ENCODE measurements at places on chromosomes 6 and 20.

DNA sequence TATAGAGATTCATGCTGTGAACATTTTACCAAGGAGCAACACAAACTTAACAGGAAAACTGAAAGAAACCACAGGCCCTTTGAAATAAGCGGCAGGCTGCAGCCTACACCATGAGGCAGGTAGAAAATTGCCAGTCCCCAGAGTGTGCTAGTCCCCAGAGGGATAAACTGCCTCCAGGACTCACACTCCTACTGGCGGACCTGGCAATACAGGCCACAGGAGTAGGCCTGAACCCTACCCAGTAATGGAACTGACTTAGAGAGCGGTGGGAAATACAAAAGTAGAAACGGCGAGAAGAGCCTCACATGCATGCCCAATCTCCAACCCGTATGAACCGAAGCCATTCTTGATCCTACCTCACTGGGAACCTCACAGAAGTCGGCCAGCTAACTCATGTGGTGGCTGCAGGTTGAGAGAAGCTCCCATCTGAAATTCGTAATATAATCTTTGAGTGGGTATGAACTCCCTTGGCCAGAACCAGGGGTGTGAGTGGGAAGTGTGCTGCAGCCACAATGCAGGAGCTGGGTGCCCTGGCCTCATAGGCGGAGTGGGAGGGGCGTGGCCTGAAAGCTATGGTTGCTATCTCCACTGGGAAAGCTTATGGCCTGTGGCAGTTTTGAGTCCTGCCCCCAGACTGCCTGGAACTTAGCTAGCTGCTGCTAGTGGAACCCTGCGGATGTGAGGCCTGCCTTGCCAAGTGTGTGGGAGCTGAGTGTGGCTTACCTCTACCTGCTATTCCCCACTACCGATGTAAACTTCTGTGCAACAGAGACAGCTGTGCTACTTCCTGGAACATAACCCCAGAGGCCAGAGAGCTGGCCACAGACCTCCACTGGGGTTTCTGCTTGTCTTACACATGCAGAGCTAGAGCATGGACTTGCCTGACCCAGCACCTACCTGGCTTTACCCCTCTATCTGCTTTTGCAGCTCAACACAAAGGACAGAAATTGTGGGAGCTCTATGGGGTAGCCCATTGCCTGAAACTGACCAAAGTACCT is 146.5 kb upstream of the COL21A1 start:
- DNase-seq: no peak

GRCh38 chr6:113855500-113856374 is 1.4 kb upstream of the MARCKS start:
- DNase-seq: peak; percentile 60

DNA sequence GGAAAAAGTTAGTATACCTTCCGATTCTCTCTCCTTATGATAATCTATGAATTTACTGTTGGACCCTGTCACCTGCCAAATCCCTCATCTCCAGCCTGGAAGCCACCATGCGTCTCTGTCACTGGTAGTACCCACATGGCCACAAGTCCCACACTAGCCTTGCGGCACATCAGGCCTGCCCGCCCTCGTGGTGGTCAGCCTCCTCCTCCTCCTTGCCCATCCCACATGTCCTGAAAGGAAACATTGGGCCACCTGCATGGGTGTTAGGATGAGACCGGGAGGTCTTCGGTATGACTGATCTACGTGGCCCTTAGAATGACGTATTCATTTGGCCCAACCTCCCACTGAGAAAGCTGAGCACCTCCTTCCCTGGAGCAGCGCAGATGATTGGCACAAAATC is 37.0 kb upstream of the QKI start:
- no peak for DNase-seq

DNA sequence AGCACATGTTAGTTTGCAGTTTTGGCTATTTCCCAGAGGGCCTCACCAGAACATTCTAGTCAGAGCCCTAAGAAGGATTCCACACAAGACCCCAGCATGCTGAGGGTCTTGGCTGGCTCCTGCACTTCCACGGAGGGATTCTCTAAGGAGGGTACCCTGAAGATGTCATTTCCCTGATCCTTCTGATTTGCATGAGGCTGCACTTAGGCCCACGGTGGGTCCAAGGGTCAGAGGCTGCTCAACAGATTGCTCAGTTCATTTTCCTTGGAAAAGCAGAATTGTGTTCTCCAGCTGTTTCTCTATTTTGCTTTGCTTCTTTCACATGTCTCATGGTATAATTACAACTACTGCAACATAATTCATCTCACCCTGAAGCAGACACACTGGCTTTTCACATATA is 22.2 kb downstream of the PREP start:
- no peak for DNase-seq

DNA sequence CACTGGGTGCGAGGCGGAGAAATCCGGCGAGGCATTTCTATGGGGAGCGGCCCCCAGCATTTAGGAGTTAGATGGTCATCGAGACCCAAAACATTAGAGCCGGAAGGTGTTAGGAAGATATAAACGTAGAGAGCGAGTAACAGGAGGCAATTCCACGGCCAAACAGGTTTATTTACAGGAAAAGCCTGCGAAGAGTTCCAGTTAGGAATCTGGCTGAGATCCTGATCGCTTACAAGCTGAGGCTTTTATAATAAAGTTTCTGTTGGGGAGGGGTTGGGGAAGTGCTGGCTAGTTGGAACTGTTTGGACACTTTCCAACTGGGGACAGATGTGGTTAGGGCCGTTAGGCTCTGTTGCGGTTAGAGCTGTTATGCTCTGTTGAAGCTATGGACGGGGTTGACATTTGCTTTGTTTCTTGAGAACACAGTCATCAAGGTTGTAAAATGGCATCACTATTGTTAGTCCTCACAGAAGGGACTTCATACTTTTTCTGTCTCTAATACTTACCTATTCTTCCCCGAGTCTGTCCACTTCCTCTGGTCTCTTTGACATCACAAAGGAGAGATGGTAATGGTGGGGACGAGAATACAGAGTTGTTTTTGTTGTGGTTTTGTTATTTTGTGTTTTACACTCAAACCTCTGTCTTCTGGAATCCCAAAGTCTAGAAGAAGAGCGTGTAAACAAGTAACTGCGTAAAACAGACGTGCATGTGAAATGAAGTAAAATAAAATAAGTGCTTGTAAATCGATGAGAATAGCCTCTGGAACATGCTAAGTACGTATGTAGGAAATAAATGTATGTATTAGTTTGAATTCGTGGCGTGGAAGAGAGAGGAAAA is 554 bp upstream of the ZSCAN31 start:
- DNase-seq: peak; percentile 60

DNA sequence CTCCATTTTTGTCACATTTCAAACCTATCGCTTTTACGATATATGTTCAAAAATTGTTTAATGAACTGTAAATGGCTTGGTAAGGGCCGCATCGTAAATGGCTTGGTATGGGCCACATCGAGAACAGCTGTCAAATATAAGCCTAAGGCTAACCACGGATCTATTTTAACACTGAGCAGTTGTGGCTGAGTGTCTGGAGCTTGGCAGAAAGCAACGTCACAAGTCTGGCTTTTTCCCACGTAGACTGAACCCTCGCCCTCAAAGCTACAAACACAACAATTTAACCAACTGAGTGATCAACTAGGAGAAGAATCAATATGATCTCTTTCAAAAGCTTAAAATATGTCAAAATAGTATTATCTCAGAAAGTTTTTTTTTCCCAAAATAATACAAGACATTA is 71.4 kb upstream of the PRSS16 start:
- no peak for DNase-seq

GRCh38 chr6:14765721-14766390 is 480.0 kb upstream of the JARID2 start:
- DNase-seq: no peak

GRCh38 chr6:73766040-73766439 is 70.0 kb downstream of the CD109 start:
- DNase-seq: no peak

DNA sequence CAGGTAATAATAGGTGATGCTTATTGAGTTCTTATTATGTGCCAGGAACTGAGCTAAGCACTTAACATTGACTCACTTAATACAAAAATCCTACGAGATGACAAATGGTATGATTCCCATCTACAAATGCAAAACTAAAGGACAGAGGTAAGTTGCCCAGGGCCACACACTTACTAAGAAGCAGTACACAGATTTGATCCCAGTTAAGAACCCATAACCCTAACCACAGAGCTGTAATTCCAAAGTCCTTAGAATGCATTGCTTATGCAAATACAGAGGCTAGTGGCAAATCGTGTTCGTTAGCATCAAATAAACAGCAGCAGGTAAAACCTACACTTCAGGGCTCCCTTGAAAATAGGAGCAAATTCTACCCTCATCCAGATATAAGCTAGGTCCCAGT is 104.0 kb downstream of the SASH1 start:
- DNase-seq: no peak

GRCh38 chr6:111774346-111774703 is 98.9 kb downstream of the FYN start:
- no peak for DNase-seq
